ENCODE measurements at places on chromosomes 3 and 15.

DNA sequence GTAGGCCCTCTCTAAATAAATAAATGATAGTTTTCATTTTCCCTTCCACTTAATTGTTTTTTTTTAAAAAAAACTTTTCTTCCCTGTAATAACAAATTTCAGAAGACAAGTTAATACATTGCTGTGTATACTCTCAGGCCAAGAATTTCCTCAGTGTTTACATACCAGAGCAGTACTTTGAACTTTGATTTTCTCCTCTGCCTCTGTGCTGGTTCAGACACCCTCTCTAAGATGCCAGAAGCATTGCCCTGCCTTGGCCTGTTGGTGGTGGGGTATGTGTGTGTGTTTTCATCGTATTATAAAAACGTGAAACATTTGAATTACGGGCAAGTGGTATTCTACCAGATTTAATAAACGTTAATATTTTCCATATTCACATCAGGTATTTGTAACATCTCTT lies 70.1 kb downstream of the SMAD3 start:
- DNase-seq, result no peak

DNA sequence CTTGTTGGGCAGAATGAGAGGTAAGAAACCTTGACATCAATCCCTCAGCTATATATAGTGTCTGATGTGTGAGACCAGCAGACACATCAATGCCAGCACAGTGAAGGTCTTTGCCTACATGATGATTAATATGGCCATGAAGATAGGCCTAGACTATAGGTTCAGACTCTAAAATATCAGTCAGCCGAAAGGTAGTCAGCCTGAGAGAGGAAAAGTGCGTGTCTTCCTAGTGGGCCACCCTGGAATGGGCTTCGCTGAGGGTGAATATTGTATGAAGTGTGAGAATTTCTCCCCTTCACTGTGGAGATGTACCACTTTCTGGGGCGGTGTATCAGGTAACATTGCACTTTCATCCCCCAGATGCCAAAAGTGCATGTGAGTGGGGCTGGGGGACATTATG lies 33.0 kb upstream of the EPHB1 start:
- DNase-seq, result no peak

- DNase-seq, result no peak
These were observed 29.7 kb downstream of the CACNA2D2 start for GRCh38 chr3:50473768-50474167.

GRCh38 chr3:192408007-192408646 lies 319.2 kb downstream of the FGF12 start:
- DNase-seq, result peak; percentile 28

DNA sequence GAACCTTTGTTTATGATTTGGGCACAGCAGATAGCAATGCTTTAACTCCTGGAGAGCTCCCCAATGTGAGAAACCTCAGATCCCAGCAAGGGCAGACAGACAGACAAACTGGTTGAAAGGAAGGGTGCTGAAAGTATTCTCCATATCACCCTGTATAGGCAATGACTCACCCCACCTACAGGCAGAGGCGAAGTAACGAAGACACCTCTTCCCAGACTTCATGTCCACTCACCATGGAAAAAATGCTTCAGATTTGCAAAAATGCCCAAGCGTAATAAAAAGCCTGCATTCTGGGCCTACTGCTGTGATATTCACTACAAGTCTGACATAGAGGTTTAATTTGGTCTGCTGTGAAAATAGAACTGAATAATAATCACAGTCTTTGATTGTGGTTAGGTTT lies 50.5 kb downstream of the THBS1 start:
- no peak for DNase-seq

- no peak for DNase-seq
These were observed 20.9 kb downstream of the GREM1 start for GRCh38 chr15:32738666-32739065.

DNA sequence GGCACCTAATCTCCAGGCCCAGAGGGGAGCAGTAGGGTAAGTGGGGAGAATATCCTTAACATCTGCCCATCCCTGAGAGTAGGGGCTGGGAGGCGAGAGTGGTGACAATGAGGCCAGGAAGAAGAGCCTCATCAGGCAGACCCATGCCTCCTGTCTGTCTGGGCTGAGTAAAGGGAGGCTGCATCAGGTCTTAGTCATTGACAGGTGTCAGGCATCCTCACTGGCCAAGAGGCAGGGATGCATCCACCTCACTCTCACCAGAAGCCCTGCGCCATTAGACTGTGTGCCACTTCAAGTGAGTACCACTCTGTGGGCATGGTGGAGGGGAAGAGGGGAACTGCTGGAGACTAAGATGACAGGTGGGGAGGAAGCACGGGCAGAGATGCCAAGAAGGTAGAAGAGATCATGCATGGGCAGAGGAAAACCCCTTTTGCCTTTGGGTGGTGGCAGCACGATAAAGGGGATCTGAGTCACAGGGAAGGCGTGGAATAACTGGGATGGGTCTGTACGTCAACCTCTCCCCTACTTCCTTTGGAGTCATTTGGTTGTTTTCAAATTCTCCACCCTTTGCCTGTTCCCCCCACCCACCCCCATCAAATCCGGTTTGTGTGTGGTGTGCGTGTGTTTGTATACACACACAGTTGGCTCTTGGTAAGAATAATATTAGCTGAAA lies 14.1 kb downstream of the ANAPC13 start:
- DNase-seq, result no peak

- no peak for DNase-seq
These were observed 7.1 kb upstream of the HCN4 start for GRCh38 chr15:73375755-73376305.

DNA sequence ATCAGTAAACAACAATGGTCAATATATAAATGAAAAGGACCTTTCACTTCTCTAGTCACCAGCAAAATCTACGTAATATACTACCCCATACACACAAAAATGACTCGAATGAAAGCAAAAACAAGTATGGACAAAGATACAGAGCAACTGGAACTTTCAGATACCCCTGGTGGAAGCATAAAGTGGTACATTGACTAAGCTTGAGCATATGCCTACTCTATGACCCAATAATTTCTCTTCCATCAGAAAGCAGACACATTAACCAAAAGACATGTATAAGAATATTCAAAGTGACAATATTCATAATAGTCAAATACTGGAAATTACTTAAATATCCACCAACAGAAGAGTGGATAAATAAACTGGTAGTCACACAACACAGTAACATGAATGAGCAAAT lies 86.0 kb downstream of the EFL1 start:
- no peak for DNase-seq

DNA sequence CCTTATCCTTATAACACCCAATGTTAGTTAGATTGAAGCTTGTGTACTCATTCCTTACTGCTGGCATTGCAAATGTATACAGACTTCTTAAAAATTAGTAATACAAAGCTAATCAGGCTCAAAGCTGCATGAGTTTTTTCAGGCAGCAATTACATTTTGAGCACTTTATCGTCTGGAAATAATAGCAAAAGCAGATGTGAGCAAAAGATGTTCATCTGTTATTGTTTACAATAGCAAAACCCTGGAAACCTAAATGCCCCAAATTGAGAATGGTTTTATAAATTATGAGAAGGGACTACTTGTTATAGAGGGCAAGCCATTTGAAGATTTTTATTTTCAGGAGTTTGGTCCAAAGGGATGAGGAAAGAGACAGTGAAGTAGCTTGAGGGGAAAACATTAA lies 126.4 kb downstream of the GADL1 start:
- no peak for DNase-seq

DNA sequence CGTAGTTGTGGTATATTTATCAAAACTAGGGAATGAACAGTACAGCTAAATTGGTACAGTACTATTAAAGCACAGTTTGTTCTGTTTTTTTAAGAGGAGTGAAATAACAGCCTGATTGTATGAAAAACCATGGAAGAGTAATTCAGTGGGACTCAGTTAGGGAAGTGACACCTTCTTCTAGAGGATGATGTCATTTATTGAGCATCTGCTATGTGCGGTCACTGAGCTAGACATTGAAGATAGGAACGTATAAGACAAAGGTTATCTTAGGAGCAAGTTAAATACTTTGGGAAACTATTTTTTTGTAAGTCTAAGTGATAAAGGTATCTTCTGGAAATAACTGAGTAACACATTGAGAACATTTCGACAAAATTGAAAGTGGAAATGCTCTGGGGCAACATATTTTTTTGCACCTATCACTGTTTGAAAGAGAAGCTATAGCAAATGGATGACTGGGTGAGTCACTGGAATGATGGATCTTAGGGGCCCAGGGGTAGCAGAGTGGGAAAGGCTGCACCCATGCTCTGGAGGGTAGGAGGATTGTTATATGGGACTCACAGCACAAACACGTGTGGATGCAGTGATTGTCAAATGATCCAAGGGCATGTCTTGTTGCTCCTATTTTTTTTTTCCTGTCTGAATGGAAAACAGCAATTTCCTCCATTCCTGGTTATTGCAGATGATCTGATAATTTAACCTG lies 43.0 kb downstream of the OXNAD1 start:
- no peak for DNase-seq

DNA sequence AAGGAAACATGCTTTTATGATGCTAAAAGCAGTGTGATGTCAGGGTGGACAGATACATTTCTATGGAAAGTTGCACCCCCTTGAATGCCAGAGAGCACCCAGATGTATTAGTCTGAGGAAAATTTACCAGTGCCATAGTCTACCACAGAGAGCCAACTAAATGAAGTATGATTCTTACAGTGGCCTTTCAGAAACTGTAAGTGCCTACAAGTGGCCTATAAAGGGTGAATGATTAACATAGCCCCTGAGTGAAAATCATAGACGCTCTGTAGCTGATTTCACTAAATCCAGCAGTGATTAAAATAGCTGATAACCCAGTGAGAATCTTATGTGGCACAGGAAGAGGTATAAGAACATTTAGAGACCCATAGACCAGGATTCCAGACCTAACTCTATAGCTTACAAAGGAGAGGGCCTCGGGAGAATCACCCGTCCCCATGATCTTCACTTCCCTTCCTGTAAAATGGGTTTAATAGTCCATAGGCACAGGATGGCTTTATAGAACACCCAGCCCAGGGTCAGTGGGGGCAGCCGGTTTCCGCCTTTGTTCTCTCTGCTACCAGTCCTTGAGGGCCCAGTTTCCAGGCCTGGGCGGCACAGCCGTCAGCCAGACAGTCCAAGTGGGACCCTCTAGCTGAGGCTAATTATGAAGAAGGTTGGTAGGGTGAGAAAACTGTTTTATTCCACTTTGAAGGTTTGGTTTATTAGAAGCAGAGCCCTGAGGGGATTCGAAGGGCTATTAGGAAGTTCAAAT lies 35.5 kb upstream of the CACNA2D3 start:
- DNase-seq, result no peak

DNA sequence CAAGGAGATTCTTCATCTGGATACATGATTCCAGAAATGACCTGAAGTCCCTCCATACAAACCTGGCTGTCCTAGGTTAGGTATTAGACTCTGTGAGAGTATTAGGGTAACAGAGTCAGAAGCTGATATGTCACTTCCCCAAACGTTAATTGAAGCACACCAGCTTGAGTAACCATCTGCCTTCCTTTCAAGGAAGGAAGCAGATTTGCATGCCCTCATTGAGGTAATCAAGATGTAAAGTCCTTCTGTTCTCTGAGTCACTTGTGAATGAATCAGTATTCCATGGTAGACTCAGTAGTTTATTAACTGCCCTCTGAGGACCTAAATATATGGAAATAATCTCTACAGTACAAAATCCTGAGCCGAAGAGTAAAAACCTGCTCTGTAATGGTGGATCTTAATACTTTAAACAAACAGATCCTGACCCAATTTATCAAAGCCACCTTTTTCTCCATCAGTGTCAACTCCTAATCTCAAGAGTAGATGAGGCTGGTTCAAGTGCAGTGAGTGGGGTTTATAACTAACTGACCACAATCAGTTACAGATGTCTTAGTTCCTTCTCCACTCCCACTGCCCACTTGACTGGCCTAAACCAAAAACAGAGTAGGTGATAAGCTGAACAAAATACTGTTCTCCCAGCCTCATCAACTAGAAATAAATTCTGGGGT lies 246.2 kb upstream of the CHRM5 start:
- no peak for DNase-seq

DNA sequence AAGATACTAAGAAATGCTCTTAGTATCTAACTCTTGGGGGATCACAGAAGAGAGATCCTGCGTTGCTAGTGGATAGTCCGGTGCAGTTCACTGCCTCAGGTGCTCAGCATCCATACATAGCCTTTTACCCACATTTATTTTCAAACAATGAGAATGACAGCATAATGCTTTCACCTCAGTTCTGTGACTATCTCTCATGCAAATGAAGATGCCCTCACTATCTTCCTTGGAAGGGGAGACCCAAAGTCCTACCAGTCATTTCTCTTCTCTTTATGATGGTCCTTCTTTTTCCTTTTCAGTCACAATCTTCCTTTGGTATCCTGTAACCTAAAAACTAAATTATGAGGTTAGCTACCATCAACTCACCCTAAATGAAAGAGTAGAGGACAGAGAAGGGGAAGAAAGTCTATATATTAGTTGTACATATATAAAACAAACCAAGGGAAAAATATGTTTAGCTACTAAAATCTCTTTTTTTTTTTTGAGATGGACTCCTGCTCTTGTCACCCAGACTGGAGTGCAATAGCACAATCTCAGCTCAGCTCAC lies 30.9 kb upstream of the SLC28A2 start:
- no peak for DNase-seq

- no peak for DNase-seq
These were observed 57.0 kb upstream of the COL6A6 start for GRCh38 chr3:130459944-130460343.

- DNase-seq, result no peak
These were observed 5.7 kb upstream of the A4GNT start for GRCh38 chr3:138137861-138138260.

- DNase-seq, result no peak
These were observed 16.5 kb downstream of the PLXNA1 start for GRCh38 chr3:126999383-126999782.

DNA sequence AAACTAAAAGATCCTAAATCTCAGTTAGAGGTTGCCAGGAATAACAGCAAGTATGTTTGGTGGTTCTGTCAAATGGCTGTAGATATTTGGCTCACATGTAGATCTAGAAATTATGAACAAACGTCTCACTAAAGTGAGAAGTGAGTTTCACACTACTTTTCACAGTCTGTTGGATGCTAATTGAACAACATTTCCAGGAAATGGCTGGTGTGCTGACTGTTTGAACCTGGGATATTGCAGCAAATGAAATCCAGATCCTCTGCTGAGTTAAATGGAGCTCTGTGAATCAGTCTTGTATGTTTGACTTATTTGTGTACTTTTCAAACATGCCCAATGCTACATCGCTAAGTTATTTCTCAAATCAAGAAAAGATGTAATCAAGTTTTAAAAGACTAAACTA lies 21.3 kb upstream of the RSL24D1 start:
- DNase-seq, result no peak

GRCh38 chr15:31387479-31388118 lies 61.0 kb downstream of the KLF13 start:
- peak; percentile 54 for DNase-seq

DNA sequence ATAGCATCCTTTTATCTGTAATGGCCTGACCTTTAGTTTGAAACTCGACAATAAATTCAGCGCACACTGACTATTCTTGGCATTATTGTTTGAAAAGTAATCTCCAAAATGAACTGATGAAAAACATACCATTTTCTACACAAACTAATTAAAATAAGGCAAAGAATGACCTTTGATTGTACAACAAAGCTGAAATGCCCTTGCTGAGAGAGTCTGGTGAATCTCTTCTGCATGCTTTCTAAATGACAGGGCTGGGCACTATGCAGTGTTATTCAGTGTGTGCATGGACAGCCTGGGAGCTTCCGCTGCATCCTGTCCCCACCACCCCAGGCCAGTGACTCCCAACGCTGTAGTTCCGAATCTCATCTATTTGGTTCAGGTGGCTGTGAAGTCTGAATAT lies 530.8 kb downstream of the FOXP1 start:
- DNase-seq, result no peak

GRCh38 chr3:26989037-26989436 lies 366.5 kb downstream of the LRRC3B start:
- no peak for DNase-seq
